Progenitor cell of endocrine pancreas (in vitro differentiated cells): ENCODE measurements at places on chromosomes 3 and 15. TPM values are rescaled to one million over a fixed set of nuclear protein-coding genes. Genes with fewer than 3 reads are reported as not detected.

Gene MTMR10
- total RNA-seq = 21.1 and 21.2 TPM in 2 replicates

Gene GNAT1
- 0.12 and 0.91 TPM in 2 replicates for total RNA-seq

DNA sequence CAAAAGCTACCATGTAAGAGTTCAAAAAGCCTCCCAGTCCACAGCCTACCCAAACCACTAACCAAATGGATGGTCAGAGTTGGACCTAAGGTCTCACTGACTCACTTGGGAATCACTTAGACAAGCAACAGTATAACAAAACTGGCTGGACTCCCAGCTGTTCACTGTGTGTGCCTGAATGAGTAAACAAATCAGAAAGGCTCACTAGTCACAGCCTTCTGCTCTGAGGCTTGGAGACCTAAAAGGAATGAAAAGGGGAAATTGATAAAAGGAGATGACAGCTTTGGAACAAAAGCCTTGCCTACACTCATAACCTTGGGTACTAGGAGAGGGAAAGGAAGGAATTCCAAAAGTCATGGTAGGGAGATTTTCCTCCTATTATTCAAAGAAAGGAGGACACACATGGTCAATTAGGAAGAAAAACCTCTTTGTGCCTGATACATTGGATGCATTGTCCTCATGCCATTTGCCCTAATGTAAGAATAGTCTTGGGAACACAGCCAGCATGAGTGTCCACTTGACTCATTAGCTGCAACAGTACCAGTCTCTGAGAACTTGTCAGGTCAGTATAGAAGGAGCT, 92.3 kb downstream of the FRMD5 start:
- no peak for DNase-seq

- DNase-seq = no peak
Measured at GRCh38 chr3:1447452-1447851, 354.6 kb downstream of the CNTN6 start.

DNA sequence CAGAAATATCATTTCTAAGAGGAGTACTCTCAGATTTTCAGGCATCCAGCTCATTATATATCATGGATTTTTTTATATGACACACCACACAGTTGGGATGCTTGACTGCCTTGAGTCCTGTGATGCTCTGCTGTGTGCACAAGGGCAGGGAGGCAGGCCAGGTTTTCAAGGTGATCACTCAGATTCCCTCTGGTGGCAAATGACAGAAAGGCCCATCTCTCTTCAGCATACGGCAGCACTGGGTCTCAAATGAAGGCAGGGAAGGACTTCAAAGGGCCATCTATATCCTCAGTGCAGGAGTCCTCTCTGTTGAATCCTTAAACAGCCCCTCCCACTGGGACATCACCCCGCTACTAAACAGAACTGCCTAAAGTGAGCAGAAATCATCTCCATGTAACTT, 54.8 kb upstream of the MYO5C start:
- DNase-seq = no peak

DNA sequence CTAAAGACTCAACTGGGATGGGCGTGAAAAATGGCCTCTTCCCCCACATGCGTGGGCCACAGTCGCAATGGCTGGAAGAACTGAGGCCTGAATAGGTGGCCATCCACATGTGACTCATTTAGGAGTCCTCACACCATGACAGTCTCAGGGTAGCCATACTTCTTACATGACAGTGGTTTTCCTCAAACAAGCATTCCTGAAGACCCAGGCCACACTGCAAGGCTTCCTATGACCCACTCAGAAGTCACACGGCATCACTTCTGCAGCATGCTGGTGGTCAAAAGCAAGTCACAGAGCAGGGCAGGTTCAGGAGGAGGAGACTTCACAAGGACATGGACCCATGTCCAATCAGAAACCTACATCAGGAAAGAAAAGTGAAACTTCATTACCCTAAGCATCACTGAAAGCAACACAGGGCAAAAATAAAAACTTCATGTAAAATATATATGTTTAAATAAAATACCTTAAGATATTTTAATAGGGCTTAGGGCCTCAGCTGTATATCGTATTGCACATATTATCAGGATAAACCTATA, 257.1 kb downstream of the OPA1 start:
- no peak for DNase-seq

- no peak for DNase-seq
Measured at GRCh38 chr15:52118969-52119749, 6.6 kb upstream of the BCL2L10 start.

- no peak for DNase-seq
Measured at GRCh38 chr3:69082361-69082760, 2.2 kb upstream of the UBA3 start.

- DNase-seq = no peak
Measured at GRCh38 chr3:39149498-39150147, 3.8 kb downstream of the CSRNP1 start.

- DNase-seq = no peak
Measured at GRCh38 chr3:144593881-144594280, 622.3 kb downstream of the DIPK2A start.

Gene PYDC2
- total RNA-seq = not detected in 2 replicates

Gene C3orf70
- total RNA-seq = 5.8 and 5.9 TPM in 2 replicates

Gene PTH1R
- 0.26 and 0.40 TPM in 2 replicates for total RNA-seq

GRCh38 chr15:31396881-31397560, 70.4 kb downstream of the KLF13 start:
- no peak for DNase-seq

DNA sequence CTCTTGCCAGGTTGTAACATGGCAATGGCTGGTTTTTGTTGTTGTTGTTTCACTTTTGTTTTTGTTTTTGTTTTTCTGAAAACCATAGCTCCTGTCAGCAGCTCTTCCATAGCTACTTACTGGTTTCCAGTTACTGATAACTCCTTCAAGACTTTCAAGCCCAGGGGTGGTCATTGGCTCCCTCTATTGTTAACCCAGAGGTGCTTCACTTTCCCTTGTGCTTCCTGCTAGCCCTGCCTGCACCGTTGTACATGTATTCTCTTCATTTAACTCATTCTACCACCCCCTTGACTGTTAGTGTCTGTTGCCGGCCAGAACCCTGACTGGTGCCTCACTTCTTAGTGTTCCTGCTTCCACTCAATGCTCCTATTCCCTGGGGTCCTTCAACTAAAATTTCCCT, 4.2 kb upstream of the TRAT1 start:
- DNase-seq = no peak

DNA sequence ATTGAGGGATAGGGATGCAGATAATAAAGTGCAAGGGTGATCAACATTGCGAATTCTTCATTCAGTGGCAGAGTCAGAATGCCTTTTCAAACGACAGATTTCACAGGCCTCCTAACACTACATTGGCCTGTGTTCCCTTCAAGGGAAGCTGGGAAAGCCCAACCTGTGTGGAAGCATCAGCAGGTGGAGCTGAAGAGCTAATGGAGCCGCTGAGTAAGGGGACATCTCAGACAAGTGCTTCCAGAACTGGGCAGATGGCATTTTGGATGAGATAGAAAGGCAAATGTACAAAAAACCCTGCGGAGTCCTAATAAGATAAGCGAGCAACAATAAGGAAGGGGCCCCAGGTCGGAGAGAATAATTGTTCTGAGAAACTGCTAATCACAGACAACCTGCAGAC, 8.5 kb upstream of the SLC24A5 start:
- DNase-seq = peak; percentile 15

DNA sequence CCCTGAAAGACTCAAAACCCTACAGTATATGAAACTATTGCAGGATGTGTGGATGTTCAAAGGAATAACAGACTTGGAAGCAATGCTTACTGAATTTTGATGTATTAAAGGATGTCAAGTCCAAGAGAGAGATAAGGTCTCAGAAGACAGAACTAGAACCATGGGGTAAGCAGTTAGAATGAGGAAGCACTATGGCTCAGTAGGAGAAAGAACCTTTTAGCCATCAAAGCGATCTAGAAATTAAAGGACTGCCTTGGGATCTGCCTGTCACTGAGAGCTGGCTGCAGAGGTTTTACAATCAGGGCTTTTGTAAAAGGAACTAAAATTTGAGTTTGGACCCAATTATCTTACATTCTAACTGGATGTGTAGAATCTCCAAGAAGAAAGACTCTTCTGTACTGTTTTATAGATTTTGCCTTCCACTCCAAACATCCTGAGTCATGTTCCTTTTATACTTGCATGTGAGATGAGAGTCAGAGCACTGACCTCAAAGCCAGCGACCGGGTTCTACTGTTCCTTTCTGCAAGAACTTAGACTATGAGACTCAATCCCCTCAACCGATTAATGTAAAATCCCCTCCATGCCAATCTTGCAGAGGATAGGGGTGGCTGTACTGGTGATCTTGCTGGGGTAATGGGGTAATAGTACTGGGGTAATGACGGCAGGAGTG, 412.3 kb upstream of the TPRG1 start:
- DNase-seq = no peak

DNA sequence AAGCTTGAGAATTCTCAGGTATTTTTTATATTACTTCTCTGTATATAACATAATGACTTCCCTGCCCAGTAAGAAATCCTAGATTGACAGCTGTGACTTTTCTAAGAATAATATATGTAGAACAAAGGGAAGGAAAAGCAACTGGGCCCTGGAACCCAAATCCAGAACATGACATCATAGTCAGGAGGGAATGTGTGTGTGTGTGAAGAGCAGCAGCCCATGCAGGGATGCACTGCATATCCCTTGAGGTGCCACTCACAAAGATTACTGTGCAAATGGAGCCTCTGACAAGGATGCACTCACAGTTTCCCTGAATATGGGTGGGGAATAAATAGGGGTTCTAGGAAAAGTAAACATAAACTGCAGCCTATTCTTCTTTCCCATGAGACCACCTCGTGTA, 279.5 kb downstream of the NEK10 start:
- DNase-seq = no peak

GRCh38 chr3:123584284-123584987, 417 bp downstream of the HACD2 start:
- peak; percentile 65 for DNase-seq

- no peak for DNase-seq
Measured at GRCh38 chr3:7657214-7658112, 796.5 kb downstream of the GRM7 start.

- DNase-seq = no peak
Measured at GRCh38 chr3:50430950-50431435, 71.7 kb upstream of the TMEM115 start.

Gene LTF
- 0.33 and 0.53 TPM in 2 replicates for total RNA-seq
